ENCODE measurements at places on chromosomes 12 and 14.

- no peak for DNase-seq
Observed at GRCh38 chr12:109946505-109946904, 46.4 kb downstream of the TCHP start.

DNA sequence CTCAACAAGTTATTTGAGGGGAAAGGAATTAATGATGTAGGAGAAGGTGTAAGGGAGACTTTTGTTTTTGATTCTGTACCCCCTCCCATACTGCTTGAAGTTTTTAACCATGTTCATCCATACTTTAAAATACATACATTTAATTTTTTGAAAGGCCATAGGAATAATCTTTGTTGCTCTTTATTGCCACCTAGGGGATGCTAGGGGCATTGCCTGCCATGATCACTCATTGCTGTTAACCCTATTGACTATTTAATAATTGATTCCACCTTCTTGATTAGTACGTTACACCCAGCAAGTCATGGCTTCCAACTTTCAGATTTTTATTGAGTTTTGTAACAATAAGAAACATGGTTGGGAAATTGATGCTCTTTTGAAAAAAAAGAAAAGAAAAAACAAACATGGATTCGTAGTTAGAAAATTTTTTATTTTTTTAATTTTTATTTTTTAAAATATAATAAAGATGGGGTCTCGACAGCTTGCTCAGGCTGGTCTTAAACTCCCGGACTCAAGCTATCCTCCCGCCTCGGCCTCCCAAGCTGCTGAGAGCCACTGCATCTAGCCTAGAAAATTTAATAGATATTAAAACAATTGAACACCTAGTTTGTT lies 8.5 kb upstream of the PRKAB1 start:
- DNase-seq = peak; percentile 13

DNA sequence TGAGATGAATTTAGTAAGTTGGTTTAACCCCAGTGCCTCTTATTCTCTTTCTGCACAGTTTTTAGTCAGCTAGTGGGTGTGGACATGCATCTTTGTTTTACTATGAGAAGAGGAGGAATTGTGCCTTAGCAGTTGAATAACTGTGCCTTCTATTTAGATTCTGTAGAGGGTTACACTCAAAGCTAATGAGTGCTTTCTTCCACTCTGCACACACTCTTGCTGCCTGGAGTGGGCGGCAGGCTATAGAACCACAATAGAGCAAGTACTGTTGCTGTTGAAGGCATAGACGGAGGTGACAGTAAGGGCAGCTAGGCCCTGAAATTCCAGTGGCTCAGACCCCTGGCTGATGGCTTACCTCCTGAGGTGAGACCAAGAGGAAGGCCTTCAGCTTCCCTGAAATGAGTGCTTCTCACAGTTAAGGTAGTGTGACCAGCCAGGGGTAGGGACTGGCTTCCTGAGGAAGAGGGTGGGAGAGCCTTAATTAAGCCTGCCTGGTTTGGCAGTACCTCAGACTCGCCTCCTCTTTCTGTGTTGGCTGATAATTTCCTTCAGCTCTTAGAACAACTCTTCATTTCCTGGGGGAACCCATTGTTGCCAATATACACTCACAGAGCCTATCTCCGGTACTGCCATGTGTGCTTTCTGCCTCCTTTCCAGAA lies 24.7 kb downstream of the SUSD6 start:
- no peak for DNase-seq

GRCh38 chr12:8852119-8852518 lies 29.7 kb downstream of the A2ML1 start:
- no peak for DNase-seq

GRCh38 chr12:2166696-2167095 lies 113.9 kb downstream of the CACNA1C start:
- DNase-seq = no peak

- no peak for DNase-seq
Observed at GRCh38 chr12:64194333-64195149, 27.6 kb downstream of the KICS2 start.

GRCh38 chr14:104101086-104101621 lies 15.7 kb downstream of the ASPG start:
- no peak for DNase-seq

DNA sequence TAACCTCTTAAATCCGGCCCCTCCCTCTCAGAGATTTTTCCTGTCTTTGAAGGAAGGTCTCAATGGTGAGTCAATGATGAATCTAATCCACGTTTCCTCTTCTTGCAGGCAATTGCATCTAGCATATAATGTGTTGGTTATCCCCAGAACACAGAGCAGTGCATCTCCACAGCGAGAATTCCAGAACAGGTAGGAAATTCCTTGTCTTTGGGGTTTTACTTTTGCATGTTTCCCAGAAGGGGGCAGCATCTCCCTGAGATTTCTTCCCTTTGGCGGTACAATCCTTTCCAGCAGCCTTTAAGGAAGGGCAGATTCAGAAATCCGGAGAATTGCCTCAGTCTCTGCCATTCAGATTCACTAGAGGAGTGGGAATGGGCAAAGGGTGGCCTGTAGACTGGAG lies 128.0 kb downstream of the KCNA5 start:
- DNase-seq = no peak

DNA sequence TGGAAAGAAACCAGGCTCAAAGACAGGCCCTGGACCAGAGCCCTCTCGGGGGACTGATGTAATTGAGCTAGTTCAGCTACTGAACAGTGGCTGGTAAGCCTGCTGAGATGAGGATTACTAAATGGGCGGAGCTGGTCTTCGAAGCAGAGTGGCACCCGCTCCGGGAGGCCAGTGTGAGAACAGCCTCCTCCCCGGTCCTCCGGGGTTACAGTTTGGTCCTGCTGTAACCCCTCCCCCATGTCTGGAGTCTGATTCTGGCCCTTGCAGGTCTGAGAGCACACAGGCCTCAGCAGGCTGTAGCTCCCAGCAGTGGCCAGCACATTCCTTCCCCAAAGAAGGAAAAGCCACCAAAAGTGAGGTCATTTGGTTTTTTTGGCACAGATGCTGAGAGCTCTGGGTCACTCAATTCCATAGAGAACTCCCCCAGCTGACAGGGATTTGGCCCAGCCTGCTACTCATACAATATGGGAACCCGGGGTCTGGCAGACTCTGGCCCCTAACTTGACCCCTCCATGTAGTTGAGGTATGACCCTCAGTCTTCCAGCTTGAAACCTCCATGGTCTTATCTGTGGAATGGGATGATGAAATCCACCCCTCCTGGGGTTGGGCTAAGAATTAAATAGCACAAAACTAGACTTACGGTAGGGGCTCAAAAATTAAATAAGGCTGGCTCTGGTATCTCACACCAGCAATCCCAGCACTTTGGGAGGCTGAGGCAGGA lies 39.0 kb downstream of the ACTN1 start:
- DNase-seq = no peak

GRCh38 chr14:103314496-103315277 lies 19.4 kb upstream of the EIF5 start:
- DNase-seq = no peak

DNA sequence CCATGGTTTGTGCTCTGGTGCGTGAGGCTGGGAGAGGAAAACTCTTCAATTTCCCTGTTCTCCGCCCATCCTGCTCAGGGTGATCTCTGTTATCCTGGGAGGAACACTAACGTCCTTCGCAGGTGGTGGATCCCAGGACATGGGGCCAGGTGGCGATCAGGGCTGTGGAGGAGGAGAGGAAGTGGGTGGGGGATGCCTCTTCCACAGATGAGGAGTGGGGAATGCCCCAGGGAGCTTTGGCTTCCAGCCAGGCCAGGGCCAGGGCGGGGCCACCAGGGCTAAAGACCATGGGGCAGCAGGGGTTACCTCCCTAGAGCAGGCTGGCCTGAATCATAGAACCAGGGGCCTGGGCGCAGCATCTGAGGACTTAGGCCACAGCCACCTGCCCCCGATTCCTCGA lies 3.3 kb upstream of the KRT75 start:
- DNase-seq = no peak

- DNase-seq = no peak
Observed at GRCh38 chr12:109433618-109434017, 43.5 kb downstream of the KCTD10 start.

GRCh38 chr14:91228112-91229004 lies 16.1 kb downstream of the GPR68 start:
- DNase-seq = peak; percentile 53

GRCh38 chr14:103714063-103714724 lies 1.1 kb downstream of the XRCC3 start:
- DNase-seq = no peak

Measured in stimulated activated CD8-positive, alpha-beta memory T cell treated with anti-CD3 and anti-CD28 coated beads, Interleukin-7, amount 100 ng/mL, for 1 hour (primary cell).